GOT3 (cell line): ENCODE measurements at places on chromosomes 2 and 18.

DNA sequence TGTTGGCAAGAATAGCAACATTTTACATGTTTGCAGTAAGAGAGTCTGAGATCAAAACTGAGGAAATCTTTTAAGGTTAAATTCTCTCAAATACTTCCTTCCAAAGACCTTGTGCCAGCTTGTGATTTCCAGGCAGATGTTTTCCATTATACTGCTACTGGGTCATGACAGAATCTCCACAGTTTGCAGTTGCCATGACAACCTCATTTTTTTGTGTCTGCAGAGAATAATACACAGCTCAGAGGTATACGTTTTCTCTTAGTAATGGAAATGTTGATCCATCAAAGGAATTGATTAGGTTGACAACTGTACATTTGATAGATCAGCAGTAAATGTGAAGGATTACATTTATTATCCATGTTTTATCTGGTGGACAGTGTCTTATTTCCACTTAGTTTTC is 29.1 kb upstream of the CSRNP3 start:
- no peak for DNase-seq

- DNase-seq: no peak
These were observed 156.1 kb upstream of the SLC39A10 start for GRCh38 chr2:195500879-195501278.

GRCh38 chr2:213934560-213934959 is 476.3 kb upstream of the VWC2L start:
- DNase-seq: no peak

DNA sequence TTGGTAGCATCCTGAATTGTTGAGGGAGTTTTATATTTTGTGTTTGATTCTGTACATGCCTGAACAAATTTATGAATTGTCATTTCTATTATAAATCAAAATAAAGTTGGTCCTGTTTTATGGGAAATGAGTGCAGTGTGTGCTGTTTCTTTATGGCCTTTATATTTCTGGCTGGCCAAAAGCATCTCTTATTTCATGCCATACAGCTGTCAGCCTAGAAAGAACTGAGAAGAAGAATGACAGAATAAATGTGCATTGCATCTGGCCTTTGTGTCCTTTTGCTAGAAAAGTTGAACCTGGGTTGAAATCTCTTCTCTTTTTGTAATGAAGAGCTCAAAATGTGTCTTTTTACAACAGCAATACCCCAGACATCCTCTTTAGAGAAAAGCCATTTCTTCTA is 474.7 kb upstream of the LRATD1 start:
- DNase-seq: no peak

- no peak for DNase-seq
These were observed 34.6 kb upstream of the TMEM17 start for GRCh38 chr2:62540408-62541168.

GRCh38 chr18:72672364-72673184 is 128.4 kb upstream of the CBLN2 start:
- no peak for DNase-seq

GRCh38 chr18:25180973-25181548 is 170.9 kb downstream of the ZNF521 start:
- no peak for DNase-seq

DNA sequence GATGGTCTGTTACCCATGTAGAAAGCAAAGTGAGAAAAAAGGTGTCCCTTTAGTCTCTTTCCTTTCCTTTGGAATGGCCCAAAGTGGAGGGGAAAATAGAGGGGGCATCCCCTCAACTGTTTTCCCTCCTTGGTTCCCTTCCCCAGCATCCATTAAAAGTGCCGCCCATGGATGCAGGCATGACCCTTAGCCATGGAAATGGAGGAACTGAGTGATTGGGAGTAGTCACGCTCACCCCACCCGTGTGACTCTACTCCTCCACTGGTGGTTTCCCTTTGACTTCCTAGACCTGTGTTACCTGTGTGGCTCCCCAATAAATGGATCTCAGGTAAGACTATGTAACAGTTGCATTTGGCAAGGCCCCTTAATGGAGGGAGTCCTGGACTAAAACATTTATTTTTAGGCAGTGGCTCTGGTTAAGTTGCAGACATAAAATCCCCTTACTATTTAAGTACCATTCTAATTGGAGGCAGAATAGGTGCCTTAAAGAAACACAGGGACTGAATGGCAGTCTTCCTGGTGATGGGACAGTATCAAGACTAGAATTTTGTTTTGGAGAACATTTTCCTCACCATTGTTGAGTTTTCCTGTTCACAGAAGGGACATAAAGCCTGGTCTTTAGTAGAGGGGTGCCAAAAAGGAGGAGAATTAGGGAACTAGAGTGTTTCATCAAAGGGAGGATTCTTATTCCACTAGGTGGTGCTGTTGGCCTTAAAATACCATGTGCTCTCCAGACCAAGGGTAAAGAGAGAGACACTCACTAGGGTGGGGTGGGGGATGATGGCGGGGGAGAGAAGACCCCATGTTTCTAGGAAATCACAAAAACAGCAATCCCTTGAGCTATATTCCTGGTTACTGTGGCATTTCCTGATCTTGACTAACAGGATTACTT is 25.7 kb upstream of the PLA2R1 start:
- DNase-seq: no peak

DNA sequence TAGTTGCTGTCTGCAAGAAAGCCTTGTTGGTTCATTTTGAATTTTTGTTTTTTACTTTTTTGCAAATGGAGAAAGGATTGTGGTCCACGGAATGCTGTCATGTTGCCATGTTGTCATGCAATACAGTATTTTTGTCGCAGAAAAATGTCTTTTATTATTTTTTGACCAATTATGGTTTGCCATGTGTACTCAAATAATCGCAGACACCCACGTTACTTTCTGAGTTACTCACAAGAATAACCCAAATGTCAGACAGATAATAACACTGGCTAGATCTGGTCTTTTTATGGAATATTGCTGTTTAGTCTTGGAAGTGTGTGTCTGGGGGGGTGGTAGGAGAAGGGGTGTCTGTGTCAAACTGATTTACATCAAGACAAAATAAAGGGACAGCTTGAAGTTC is 188.9 kb downstream of the LTBP1 start:
- DNase-seq: no peak

- DNase-seq: no peak
These were observed 476 bp downstream of the MSTN start for GRCh38 chr2:190062053-190062452.

GRCh38 chr2:5507367-5507766 is 184.8 kb upstream of the SOX11 start:
- DNase-seq: no peak

GRCh38 chr2:72927619-72928550 is 10.6 kb downstream of the EMX1 start:
- DNase-seq: no peak

GRCh38 chr2:42118754-42119569 is 50.2 kb upstream of the EML4 start:
- no peak for DNase-seq

DNA sequence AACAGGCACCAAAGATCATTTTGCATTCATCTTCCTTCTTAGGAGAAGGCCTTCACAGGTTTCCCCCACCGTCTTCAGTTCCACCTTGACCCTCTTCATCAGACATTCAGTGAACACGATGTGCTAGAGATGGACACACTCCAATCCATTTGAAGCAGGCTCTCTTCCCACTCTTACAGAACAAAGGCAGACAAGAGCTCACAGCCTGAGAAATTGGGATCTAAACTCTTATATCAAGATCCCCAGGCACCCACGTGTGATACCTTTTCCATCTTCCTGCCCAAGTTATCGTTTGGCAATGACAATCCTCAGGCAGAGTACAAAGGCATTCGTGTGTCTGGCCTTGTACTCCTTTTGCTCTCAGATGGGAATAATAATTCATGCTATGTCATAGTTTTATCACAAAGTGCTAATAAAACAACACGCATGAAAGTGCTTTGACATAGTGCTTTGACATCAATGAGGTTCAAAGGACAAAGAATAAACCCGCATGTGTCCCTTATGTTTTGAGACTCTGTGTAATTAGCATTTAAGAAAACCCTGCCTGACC is 369.3 kb upstream of the KLHL29 start:
- no peak for DNase-seq

DNA sequence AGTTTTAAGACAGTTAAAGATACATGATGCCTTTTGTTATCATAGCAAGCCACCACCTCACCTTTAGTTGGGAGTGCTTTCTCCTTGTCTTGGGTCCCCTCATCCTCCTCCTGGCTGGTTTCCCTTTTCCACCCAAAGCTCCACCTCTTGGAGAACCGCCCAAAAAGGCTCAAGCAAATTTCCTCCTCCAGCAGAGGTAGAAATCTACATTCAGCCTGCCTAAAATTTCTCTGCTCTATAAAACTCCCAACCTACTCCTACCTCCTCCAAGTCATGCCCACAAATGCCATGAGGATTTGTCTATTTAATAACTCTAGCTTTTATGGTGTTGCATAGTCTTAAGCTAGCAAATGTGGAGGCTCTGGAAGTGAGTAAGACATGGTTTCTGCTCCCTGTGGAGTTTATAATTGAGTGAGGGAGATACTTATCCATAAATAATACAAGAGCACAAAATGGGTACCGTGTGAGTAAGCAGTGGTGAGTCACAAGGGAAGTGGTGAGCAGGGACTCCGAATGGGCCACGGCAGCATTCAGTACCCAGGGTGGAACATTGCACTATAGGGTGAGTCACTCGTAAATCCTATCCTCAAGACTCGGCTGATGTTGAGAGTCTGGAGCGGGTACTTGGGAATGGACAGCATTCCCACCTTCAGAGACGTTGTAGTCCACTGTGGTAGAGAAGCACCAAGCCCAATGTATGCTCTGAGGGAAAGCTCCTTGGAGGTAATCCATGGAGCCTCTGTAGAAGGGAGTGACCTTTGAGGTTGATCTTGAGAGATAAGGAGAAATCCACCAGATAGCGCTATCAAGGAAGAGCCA is 146.3 kb downstream of the RTN4 start:
- peak; percentile 80 for DNase-seq

DNA sequence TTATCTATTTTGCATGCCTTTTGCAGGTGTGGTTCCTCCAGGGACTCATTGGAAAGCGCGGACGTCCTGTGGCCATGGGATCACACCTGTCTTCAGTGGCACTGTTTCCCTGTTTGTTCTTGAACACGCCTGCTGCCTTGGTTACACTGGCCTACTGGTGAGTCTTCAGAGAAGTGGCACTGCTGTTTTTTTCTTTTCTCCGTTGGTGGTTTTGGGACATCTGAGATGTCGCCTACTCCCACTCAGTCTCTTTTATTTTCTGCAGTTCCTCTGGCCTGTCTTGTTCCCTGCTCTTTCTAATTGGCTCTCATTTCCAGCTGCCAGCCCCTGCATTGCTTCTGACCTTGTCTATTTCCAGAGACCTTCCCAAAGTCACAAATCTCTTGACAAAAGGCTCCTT is 35.7 kb upstream of the POU3F3 start:
- DNase-seq: no peak

DNA sequence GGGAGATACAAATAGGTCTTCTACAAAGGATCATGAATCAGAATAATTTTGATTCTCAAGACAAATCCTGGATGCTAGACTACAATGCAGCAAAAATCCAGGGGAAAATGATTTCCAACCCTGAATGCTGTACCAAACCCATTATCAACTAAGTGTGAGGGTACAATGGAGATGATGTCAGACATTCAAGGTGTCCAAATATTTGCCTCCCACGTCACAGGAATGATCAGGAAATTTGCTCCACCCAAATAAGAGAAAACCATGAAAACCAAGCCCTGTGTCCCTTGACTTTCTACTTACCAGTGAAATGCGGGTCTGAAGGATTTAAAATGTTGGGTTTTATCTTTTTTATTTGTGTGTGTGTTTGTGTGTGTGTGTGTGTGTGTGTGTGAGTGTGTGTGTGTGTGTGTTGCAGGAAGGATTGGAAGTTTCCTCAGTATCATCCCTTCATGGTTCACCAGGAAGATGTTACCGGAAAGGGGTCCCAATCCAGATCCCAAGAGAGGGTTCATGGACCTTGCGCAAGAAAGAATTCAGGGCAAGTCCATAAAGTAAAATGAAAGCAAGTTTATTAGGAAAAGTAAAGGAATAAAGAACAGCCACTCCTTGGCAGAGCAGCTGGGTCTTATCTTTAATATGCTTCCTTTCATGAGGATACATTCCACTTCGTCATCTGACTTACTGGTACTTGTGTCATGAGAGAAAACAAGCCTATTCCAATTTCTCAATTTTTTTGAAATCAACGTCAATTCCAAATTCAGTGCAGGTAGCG is 61.1 kb upstream of the ID2 start:
- no peak for DNase-seq

GRCh38 chr18:28650860-28651259 is 473.9 kb upstream of the CDH2 start:
- DNase-seq: no peak

DNA sequence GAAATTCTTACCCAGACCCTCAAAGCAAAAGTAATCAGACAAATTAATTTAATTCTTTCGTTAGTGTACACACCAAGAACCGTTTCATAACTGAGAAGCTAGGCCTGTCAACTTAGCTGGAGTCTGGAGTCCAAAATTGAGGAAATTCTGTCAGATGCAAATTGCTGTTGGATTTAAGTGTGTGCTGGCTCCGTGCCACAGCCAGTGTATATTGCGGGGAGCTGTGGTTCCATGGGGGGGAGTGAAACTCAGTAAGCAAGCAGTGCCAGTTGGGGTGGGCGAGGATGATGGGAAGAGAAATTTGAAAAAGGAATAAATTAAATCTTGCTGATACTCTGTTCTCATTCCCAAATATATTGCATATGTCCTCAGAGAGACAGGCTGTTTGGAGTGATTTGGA is 4.0 kb downstream of the ARPC2 start:
- no peak for DNase-seq

- no peak for DNase-seq
These were observed 560.2 kb downstream of the LRP1B start for GRCh38 chr2:141570474-141571131.

GRCh38 chr2:148300544-148300943 is 279.7 kb downstream of the MBD5 start:
- DNase-seq: no peak

- DNase-seq: no peak
These were observed 28.0 kb upstream of the SMIM21 start for GRCh38 chr18:75455249-75456198.

DNA sequence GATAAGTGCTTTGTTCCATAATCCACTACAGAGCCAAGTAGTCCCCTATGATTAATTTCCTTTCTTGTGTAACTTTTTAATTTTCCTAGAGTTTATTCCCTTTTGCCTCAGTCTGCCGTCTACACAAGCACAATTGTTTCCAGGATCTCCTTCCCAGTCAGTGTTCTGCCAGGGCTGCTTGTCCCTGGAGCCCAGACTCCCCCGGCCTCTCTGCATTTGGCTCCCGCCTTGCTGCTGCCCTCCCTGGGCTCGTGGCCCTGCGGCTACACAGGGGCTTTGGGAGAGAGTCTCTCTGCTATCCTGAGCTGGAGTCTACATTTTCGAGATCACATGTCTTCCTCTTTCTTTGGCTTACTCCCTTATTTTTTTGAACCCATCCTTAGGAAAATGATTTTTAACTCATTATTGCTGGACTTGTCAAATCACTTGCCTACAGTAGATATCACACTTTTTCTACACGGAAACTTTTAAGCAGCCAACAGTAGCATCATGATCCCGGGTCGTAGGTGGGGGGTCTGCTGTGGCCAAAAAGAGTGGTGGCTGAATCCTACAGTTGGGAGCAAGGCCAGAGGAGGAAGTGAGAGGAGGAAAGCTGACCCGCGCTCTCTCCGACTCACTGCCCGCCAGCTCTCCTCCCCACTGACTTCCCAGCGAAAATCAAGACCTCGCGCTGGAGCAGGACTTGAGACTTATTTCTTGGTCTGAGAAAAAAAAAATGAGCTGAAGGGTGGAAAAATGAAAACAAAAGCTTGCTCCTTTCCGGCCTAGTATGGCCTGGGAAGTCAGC is 9.4 kb downstream of the FBLN7 start:
- no peak for DNase-seq
